ENCODE measurements at places on chromosomes 11 and 22. TPM values are rescaled to one million over a fixed set of nuclear protein-coding genes. Genes with fewer than 3 reads are reported as not detected.
A peak's percentile ranks its signal among the peaks of the same experiment; 100 is the strongest.

- no peak for DNase-seq
Measured at GRCh38 chr22:27913162-27913741, 5.8 kb downstream of the PITPNB start.

MRE11 gene
- total RNA-seq, result 19.6 TPM

DNA sequence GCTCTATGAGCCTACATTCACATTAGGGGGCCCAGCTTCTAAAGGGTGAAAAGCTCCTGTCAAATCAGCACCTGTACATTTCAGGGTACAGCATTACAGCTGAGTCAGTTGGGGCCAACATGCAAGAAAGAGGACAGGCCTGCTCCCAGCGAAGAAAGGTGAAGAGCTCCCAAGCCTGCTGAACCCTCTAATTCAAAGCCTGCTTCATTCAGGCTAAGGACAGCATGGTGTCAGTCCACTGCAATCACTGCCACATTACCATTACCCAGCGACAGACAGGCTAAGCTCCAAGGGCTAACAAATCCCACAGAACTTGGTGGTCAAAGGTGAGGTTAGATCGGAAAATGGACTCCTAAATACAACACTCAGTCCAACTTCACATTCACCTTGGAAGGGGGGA lies 65.4 kb upstream of the CHRM4 start:
- DNase-seq, result no peak

SLC22A9 gene
- total RNA-seq, result not detected

- DNase-seq, result peak; percentile 82
Measured at GRCh38 chr22:37457093-37457893, 28.9 kb downstream of the MFNG start.

DNA sequence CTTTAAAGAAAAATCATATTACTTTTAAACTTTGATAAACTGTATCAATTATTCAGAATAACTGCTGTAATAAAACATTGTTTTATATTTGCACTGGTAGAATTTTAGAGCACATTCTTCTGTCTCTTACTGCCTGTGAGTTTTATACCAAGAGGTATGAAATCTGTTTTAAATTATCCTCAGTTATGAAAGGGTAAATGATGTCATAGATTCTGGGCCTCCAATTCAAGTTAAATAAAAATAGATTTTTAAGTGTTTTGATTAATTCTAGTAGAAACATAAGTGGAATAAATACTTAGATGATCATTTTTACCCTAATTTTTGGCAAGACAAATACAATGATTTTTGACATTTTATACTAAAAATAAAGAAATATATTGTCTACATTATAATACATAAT lies 93.0 kb downstream of the GUCY1A2 start:
- DNase-seq, result no peak

KRTAP5-11 gene
- total RNA-seq, result not detected

ELFN2 gene
- under 0.01 TPM for total RNA-seq

DNA sequence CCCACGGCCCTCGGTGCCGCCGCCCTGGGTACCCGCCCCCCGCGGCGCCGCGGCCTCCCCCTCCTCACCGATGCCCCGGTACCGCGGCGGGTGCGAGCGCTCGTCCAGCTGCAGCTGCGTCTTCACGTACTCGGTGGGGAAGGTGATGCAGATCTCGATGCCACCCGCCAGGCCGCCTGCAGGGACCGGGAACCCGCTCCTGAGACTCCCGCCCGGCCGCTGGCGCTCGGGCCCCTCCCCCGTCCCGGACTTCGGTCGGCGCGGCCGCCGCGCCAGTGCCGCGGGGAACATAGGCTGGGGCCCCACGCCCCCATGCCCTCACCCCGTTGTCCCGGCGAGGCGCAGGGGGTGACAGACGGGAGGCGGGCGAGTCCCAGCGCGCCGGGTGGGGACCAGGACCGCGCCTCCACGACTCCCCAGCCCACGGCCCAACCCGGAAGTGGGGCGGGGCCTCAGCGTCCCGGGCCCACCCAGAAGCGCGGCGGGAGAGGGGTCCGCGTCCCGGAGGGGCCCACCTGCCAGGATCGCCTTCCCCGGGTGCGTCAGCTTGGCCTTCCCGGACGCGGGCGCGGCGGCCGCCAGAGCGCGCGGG lies 375 bp downstream of the SLC25A1 start:
- peak; percentile 50 for DNase-seq

DNA sequence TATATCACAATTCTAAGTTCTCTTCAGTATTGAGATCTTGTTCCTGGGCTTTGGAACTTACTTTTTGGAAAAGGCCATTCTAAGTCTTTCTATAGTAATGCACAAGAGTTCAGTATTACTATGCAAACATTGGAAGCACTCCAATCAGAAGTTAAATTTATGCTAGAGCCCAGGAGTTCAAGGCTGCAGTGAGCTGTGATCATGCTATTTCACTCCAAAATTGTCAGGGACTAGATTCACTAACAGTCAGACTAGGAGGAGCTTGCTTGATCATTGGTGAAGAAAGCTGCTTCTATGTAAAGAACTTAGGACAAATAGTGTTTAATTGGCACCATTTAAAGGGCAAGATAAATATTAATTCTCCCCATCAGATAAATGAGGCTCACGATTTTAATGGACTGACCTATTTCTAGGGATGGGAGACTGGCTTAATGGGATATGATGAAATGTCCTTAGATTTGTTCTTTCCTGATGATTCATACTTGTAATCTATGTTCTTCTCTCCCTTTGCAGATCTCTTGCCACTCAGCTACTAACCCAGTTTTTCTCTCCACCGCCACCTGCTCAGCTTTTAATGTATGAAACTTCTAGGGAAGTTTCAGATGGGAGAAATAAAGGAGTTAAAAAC lies 32.6 kb upstream of the TMEM123 start:
- no peak for DNase-seq
